Lung (tissue), 17 donors: ENCODE measurements at places on chromosomes 11 and 22.

GRCh38 chr22:40477683-40478337 lies 107.4 kb downstream of the SGSM3 start:
- DNase-seq: no peak

DNA sequence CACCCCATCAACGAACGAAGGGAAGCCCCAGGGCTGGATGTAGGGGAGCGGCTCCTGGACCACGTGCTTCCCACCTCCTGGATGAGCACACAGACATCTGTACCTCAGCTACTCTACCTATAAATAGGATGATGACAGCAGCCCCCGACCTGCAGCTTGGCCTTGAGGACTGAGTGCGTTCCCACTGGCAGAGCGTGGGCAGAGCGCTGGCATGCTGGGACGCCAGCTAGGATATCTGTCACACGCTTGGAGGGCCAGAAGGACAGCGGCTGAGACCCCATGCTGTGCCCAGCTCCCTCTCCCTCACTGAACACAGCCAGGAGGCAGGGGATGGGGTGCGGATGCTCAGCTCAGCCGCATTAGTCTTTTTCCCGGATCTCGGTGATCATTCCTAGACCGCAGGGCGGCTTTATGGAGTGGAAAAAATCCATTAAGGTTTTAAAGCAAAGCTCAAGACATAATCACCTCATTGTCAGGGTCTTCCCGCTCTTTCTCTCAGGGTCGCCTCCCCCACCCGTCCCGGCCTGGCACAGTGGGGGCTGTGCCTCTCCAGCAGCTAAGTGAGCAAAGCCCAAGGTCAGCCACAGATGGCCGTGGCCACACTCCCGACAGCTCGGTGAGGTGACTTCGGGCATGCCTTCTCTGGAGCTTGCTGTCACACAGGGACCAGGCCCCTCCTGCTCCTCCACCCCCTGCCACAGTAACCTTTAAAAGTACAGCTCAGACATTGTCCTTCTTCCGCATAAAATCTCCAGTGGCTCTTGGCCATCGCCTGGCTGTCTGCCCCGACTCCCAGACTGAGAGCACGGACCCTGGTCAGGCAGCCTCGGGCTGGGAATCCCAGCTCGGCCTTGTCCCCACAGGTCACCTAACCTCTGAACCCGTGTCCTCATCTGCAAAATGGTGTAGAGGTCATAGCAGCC lies 69.6 kb upstream of the SHISAL1 start:
- no peak for DNase-seq

DNA sequence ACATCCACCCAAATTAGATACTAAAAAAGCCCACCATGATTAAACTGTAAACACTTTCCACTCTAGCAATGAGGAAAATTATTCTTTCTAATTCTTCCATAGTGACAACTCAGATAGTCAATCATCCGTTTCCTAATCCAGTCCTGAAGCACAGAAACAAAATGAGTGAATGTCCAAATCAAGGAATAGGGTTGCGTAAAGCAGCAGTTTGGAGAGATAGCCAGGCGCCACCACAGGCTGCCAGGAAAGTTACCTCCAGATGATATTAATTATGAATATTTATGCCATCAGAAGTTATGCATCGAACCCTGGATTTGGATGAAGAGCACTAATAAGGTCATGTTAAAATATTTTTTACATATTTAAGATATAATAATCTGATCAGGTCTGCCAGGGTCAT lies 63.2 kb downstream of the ETS1 start:
- DNase-seq: no peak

DNA sequence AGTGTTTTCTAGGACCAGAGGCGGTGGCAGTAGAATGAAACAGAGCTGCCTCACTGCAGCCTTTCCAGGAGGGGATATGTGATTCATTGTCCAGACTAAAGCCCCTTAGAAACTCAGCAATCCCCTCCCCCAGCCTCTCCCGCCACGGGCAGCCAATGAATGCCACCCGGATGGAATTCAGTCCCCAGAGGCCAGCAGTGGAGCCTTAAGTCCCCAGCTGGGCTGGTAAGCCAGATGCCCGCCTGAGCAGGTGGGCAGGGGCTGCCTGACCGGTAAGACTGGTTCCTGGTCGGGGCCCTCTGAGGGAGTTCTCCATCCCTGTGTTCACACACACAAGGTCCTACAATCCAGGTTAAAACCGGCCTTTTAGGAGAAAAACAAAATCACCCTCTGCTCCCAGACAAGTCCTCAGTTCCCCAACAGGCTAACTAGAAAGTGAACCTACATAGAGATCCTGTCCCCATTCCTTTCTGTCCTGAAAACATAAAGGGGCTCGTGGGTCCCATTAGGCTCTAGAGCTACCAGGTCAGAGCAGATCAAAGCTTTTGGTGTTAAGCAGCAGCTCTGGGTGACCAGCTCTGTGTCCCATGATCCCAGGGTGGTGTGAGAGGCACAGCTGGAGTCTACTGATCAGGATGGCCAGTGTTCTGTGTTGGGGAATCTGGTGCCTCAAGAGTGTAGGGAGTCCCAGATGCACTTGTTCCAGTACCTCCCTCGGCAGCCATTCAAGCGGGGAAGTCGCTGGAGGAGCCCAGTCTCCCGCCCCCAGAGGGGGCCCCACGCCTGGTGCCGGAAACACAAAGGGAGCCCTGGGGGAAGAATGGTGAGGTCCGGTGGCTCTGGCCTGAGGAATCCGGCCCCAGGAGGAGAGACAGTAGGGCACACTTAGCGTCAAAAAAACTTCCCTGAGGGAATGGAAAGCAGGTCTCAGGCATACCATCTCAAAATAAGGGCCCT lies 2.6 kb downstream of the PATZ1 start:
- peak; percentile 85 for DNase-seq

DNA sequence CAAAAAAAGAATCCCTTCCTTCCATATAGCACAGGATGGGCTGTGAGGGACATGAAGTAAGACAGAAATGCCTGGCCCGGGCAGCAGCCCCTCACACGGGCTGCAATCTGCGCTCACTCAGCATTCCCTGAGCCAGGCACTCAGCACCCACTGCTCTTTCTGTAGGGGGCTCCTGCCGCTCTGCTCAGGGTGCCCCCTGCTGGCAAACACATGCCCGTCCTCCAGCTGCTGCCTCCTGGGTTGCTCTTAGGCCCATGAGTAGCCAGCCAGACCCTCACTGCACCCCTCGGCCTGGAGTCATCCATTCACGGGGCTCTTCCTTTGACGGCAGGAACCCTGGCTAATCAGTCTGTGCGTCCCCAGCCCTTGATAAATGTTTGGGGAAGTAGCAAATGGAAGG lies 6.9 kb downstream of the MCAT start:
- peak; percentile 46 for DNase-seq

- no peak for DNase-seq
These were observed 77.0 kb downstream of the RAB38 start for GRCh38 chr11:88098289-88098688.

- DNase-seq: no peak
These were observed 100.3 kb downstream of the TSPAN18 start for GRCh38 chr11:44826922-44827643.

GRCh38 chr11:47328449-47329390 lies 23.8 kb downstream of the MYBPC3 start:
- no peak for DNase-seq

GRCh38 chr11:84260862-84261261 lies 974.7 kb upstream of the CCDC90B start:
- DNase-seq: no peak

DNA sequence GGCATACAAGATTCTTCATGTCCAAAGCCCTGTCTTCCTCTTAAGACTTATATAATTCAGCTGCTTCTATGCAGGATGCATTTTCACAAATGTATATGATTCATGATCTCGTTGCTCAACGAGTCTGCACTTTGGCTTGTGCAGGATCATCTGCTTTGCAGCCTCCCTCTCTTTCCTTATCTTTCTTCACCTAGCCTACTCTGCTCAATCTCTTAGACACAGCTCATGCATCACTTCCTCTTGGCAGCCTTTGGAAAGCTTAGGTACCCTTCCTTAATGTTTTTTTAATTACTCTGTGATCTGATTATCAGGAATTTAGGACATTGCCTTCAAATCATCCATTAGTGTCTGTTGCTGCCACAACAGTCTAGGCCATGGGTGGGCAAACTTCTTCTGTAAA lies 673.8 kb downstream of the NELL1 start:
- no peak for DNase-seq

DNA sequence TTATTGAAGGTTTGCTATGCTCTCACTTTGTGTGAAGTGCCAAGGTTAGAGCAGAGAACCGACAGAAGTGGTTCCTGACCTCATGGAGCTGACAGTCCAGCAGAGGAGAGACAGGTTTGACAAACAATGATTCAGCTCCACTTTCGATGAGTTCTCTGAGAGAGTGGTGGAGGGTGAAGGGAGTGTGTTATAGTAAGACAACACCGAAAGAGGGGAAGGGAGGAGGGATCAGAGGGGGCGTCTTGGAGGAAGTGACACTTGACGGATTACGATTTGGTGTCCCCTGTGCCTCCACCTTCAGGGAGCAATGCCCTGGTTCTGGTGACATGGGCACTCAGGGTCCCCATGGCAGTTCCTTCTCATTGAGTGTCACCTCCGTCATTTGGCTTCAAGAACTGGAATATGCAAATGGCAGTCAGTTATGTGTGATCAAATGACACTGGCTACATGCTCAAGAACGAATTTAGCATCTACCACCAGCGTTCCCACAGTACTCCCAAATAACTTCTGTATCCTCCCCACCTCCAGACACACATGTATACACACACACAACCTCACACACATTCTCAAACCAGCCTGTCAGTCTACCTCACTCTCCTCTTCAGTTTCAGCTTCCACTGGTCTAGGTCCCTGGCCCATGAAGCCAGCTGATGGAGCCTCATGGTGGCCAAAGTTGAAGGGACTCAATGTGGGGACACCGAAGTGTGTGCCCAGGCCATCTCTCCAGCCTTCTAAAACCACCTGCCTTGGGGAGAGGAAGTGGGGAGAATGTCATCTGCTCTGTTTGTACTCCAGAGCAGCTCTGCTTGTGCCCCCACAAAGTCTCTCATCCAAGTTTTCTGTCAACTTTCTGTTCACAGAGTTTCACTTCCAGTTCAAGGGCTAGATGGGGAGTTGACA lies 31.4 kb upstream of the NUP160 start:
- DNase-seq: no peak

- DNase-seq: no peak
These were observed 35.1 kb downstream of the FLI1 start for GRCh38 chr11:128728767-128729587.

GRCh38 chr22:29126670-29127395 lies 54.0 kb downstream of the KREMEN1 start:
- no peak for DNase-seq

DNA sequence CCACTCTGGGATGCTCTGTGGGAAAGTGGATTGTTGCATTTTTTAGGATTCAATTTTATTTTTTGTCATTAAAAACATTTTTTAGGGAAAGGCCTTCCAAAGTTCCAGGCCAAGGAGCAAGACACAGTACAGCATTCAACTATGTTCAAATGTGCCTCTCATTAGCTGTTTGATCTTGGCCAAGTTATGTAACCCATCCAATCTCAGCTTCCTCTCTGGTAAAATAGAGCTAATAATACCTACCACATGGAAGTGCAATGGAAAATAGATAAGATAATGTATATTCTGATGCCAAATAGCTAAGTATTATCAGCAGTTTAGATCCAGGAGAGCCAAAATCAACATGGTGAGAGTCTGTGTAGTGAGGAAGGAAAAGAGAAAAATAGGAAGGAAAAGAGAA lies 220.3 kb upstream of the SESN3 start:
- DNase-seq: peak; percentile 66

DNA sequence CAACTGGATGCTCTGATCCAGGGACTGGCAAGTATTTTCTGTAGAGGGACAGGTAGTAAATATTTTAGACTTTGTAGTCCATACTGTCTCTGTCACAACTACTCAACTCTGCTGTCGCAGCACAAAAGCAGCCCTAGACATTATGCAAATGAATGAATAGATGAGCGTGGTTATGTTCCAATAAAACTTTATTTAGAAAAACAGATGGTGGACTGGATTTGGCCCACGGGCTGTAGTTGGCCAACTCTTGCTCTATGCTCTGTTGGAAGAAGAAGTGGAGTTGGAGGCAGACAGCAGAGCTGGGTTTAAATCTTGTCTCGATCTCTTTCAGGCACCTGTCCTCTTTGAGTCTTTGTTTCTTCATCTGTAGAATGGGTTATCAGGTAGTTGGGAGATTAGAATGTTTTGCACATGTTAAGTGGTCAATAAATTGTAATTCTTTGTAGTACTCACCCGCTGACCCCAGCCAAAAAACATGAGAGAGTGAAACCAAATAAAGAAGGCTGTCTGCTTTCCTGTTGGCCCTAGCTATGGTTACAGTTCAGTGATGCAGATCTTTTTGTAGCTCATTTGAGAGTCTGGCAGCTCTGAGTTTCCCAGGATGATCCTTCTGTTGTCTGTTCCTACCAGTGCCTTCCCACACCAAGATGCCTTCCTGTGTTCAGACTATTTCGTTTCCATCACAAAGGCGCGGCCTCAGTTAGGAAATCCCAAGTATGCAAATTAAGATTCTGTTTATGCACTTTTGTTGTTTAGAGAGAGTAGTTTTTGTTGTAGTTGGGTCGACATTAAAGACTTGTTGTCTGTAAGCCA lies 198.1 kb upstream of the SEZ6L start:
- DNase-seq: no peak
